ENCODE measurements at places on chromosomes 11 and 22.

DNA sequence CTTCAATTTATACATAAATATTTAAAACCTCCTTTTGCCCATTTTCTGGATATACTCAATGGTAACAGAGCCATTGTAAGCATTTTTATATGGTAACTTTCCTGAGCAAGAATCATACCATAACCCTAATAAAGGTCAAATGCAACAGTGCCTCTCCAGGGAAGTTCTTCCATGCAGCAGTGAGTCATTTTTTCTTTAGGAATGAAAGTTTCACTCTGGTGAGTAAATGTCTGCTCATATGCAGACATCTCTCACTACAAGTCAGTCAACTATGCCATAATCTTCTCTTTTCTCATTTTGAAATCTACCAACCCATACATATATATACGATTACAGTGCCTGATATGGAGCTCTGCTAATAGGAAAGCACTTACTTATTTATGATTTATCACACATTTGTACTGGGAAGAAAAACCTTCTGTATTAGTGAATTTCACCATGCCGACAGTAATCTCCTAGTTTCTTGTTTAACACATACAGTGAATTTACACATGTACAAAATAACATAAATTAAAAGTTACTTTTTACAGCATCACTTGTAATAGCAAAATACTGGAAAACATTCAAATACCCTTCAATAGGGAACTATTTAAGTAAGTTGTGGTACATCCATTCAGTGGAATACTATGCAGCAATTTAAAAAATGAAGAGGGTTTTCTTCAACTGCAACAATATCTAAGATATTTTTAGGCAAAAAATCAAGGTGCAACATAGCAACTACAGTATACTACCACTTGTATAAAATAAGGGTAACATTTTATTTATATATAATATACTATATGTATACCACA lies 16.0 kb downstream of the STK33 start:
- no peak for DNase-seq

DNA sequence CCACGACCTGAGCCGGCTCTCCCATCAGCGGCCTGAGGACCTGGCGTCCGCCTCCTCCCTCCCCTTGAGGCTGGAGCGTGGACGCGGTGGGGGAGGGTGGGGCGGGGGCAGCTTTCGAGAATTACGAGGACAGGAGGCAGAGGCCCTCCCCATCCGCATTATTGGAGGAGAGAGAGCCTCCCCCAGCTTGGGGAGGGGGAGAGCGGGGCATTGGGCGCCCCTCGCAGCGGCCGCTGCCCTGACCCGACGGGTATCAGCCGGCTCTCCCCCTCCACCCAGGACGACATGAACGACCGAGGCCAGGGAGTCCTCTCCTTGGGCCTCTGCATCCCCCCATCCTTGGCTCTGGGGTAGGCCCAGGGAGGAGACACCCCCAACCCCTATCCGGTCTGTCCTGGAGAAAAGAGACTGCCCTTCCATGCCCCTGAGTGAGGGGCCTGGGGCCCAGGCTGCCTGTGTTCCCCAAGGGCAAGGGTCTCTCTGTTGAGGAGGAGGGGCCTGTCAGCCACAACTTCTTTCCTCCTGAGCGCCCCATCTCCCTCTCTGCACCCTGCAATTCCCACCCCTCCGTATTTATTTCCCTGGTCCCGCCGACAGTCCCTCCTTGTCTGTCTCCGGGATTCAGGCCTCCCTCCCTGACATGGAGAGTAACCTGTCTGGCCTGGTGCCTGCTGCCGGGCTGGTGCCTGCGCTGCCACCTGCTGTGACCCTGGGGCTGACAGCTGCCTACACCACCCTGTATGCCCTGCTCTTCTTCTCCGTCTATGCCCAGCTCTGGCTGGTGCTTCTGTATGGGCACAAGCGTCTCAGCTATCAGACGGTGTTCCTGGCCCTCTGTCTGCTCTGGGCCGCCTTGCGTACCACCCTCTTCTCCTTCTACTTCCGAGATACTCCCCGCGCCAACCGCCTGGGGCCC lies 495 bp downstream of the GPR137 start:
- no peak for DNase-seq

DNA sequence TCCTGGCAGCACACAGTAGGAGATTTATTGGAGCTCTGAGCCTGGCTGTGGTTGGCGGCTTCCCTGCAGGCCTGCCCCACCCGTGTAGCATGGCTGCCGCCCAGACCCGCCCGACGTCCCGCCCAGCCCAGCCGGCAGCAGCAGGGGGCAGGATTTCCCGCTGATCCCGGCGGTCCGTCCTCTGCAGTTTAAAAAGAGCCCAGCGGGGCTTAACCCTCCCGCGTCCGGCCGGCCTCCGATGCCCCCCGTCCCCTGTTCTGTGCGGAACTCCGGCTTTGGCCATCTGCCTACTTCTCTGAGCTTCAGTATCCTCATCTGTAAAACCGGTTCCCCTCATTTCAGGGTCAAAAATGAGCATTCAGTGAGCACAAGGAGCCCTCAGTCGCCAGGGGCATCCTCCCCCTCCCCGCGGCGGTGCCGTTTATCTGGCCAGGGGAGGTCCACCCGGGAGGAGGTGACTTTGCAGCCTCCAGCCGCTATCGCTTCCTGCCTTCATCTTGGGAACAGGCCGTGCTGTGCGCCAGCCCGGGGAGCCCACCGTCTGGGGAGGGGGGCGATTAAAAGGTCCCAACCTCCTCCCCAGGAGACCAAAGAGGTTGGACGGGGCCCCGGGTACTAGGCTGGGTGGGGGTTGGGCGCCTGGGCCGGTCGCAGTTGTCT lies at the start of gene GAS2L1:
Gene GAS2L1 (plus strand): TSS at position 476 of the 660 bp plus-strand sequence. CDS start 1,456 bp downstream, outside the sequence.
- DNase-seq = peak; percentile 82

DNA sequence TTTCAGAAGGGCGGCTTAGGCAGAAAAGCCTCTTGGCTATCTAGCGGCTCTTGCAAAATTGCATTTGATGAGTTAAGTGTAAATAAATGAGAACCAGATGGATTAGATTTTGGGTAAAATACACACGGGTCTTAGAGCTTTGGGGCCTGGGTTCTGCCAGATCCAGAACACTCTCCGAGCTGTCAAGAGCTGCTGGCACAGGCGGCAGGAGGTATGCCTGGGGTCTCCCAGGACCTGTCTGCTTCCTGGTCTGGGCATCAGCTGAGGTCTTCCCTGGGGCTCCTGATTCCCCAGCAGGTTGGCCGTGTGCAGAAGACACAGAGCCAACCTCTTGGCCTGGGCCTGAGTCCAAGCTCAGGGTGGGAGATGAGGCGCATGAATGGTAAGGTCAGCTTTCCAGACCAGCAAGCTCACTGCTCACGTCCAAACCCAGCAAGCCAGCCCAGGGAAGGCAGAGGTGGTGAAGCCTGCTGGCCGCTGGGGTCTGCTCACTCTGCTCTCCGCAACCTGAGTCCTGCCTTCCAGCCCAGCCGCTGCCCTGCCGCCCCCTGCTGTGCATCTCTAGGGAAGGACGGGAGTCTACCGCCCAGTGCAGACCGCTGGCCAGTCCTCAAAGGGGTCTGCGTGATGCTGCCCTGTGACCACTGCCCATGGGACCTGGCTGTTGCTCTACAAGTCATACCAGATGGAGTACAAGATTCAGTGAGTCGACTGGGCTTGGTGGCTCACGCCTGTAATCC lies 44.9 kb downstream of the SCUBE1 start:
- DNase-seq = no peak

DNA sequence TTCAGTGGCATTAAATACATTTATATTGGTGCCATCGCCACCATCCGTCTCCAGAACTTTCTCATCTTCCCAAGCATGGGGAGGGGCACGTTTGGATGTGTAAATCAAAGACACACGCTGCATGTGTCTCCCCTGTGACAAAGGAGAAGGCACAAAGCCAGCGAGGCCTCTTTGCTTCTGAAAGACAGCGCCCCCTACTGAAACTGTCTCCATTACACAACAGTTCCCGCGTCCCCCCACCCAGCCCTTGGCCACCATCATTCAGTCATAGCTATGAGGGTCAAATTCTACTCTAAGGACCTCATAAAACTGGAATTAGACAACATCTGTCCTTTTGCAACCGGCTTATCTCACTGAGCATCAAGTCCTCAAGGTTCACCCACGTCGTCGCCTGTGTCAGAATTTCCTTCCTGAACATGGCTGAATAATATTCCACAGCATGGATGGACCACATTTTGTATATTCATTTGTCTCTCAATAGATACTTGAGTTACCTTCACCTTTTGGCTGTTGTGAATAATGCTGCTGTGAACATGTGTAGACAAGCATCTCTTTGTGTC lies 64.8 kb downstream of the IGF2 start:
- no peak for DNase-seq

Data from head of caudate nucleus (tissue), 42 donors.